ENCODE measurements at places on chromosomes 2 and 18. TPM values are rescaled to one million over a fixed set of nuclear protein-coding genes. Genes with fewer than 3 reads are reported as not detected.

The IL36G gene
- total RNA-seq = not detected

The CXCR4 gene
- total RNA-seq = 29.6 TPM

The EPB41L3 gene
- 204 TPM for total RNA-seq

The FOXD4L1 gene
- total RNA-seq = not detected

The GNAL gene
- total RNA-seq = 5.4 TPM

DNA sequence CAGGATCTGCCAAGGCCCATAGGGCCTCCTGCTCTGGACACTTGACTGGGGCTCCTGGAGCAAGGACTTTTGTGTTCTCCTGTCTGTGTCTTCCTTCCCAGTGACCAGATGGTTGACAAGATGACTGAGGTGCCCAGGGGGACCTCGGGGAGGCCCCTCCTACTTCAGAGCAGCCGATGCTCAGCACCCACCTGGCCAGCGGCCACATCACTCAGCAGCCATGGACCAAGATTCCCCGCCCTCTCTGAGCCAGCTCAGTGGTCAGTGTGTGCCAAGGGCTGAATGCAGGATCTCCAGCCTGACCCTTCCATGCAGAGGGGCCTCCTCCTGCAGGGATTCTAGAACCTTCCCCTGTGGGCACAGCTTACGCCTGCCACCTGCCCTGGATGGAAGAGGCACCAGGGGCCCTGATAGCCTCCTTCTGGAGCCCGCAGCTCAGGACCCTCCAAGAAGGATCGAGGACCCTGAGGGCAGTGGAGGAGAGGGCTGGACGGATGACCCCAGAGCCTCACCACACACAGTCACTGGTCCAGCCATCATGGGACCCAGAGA, 87.4 kb upstream of the GPC1 start:
- DNase-seq = no peak

The GKN1 gene
- not detected for total RNA-seq

- no peak for DNase-seq
Measured at GRCh38 chr18:63344918-63345317, 22.1 kb downstream of the KDSR start.

The SMYD1 gene
- total RNA-seq = not detected

DNA sequence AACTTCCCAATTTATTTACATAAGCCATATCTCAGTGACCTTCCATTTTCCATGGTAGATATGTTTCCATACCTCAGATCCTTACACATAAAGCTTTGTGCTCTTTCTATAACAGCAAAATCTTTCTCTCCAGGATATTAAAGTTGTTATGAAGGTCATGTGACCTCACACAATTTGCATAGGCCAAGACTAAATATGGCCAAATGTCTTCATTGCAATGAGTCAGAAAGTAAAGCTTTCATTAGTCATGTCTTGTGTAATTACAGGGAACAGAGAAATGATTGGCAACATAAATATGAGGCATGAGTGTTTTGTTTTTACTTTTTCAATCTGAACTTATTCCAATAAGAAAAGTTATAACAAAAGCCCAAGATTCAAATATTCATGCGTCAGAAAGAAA, 243.5 kb downstream of the ASXL3 start:
- no peak for DNase-seq

The TWIST2 gene
- 90.8 TPM for total RNA-seq

DNA sequence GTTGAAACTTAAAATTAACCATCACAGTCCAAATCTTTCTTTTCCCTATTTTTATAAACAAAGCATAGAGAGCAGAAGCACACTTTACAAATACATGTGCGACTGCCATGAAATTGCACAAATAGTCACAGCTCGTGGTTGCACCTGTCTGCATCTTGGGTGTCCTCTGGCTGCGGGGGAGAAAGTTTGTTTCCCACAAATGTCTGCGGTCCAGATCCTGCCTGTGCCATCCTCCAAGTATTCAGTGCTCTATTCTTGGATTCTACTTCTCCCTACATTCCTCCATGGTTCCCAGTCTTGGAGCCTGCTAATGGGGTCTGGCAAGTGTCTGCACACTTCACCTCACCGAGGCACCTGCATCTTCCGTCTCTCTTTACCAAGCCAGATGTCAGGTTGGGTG, 52.2 kb downstream of the SMIM21 start:
- DNase-seq = no peak

- DNase-seq = no peak
Measured at GRCh38 chr18:901761-902160, 2.9 kb upstream of the ADCYAP1 start.

GRCh38 chr2:44980751-44981713, 28.2 kb downstream of the SIX2 start:
- DNase-seq = no peak

DNA sequence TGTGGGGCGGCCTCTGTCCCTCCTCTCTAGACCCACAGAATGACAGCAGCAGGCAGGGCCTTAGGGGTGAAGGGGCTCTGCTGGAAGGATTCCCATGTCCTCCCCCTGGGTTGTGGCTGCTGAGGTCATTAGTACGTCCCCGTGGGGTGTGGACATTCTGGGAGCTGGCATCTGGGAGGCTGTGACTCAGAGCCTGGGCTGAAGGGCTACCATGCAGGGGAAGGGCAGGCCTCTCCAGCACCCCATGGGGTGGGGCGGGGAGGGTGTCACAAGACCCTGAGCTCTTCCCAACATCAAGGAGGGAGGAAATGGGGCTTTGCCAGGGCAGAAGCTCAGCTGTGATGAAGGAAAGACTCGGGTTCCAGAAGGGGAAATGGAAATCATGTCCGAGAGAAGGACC, 105.8 kb upstream of the SMAD2 start:
- DNase-seq = no peak

The TUBA4B gene
- not detected for total RNA-seq

GRCh38 chr2:229348128-229348527, 77.0 kb upstream of the PID1 start:
- DNase-seq = no peak

Data from omental fat pad (tissue), 4 donors.